LHCN-M2 (cell line): ENCODE measurements at places on chromosomes 4 and X. TPM values are rescaled to one million over a fixed set of nuclear protein-coding genes. Genes with fewer than 3 reads are reported as not detected.
A peak's percentile ranks its signal among the peaks of the same experiment; 100 is the strongest.

DNA sequence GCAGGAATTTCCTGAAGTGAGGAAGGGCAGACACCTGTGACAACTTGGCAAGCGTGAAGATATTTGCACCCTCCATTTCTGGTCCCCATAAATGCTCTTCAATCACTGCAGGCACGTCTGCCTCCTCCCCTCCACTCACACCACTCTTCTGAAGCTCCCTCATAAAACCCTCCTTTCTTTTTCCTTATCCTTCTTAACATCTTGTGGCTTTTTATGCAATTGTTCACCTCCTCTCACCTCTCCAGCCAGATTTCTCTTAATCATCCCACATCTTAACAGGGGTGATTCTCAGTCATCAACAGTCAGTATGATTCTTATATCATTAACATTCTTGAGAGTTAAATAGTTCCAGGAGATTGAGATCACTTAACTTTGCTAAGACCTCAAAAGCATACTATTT lies 277.4 kb downstream of the SPRY1 start:
- DNase-seq: no peak

AR gene
- total RNA-seq: 16.0 and 18.2 TPM in 2 replicates

- DNase-seq: no peak
These were observed 85.9 kb downstream of the CASK start for GRCh38 chrX:41837270-41837944.

DNA sequence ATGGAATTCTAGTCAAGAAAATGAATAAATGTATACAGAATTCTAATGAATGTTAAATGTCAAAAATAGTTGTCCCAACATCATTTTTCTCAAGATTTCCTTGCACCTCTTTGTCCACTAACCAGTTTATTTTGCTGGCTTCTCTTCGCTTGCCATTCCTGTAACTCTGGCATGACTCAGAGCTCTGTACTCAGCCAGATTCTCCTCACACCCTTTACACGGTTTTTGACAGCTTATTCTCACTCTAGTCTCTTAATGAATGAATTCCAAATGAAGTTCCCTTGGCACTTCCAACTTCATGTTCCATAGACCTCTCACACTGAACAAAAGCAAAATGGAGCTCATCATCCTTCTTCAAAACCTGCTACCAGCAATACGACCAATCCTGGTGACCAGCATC lies 419.3 kb upstream of the SLIT2 start:
- no peak for DNase-seq

DNA sequence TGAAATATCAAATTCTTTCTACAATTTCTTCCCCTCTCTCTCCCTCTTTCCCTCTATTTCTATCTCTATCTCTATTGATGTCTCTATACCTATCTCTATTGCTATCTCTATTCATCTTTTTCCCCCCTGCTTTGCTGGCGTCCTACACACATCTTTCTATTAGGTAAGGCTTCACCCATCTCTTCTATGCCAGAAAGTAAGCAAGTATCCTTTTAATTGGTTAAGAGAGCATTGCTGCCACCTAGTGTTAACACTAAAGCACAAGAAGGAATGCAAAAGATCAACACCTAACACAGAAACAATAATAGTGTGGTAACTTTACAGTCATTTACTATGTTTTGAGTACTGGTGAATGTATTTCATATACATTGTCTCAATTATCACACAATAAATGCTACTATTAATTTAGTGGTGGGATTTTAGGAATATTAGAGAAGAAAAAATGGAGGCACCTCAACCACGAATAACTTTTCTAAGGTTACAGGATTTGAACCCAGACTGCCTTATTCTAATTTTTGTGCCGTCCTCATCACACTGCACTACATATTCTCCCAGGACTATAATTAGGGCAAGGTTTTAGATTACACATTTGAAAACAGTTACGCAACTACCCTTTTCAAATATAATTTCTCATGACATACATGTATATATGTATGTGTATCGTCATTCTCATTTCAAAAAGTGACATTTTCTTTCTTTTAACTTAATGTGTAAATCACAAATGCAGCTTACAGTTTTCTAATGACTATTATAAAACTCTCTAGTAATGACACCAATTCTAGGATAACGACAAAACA lies 3.7 kb upstream of the C4orf36 start:
- peak; percentile 52 for DNase-seq

F8A2 gene
- total RNA-seq: not detected in 2 replicates

- no peak for DNase-seq
These were observed 271.5 kb downstream of the LDB2 start for GRCh38 chr4:16626945-16627344.

DNA sequence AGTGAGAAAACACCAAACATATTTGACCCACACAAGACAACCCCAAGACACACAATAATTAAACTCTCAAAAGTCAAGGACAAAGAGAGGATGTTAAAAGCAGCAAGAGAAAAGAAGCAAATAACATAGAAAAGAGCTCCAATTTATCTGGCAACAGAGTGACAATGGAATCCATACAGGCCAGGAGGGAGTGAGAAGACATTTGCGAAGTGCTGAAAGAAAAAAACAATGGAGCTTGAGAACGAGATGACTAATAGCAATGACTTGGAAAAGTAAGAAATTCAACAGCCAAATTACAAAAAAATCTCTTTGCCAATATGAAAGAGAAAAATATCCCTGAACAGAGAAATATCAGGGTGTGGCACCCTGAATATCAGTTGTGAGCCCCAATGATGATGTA lies 61.6 kb downstream of the MAD2L1 start:
- DNase-seq: no peak

DNA sequence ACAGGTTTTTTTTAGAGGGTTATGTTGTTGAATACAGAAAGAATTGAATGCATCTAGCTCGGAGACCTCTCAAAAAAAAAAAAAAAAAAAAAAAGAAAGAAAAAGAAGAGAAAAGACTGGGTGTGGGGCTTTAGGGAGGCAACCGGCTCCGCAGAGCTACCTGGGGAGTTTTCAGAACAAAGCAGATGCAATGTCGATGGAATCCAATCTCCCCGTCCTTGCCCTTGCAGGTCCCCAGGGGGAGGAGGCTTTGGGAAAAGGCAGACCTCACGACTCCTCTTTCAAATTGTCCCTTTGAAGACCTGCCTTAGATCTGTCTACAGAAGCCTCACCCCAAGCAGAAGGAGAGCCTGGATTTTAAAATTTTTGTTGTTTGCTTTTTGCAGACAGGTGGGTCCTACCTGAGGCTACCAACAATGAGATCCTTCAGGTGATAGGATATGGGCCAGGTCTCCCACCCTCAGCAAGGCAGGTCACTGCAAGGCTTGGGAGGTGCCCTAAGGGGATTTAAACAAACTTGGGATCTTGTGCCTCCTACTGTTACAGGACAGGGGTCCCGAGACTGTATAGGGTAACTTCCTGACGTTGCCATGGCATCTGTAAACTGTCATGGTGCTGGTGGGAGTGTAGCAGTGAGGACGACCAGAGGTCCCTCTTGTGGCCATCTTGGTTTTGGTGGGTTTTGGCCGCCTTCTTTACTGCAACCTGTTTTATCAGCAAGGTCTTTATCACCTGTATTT lies 75.2 kb upstream of the PRKX start:
- no peak for DNase-seq

GRCh38 chrX:137562096-137562495 lies 3.8 kb upstream of the ZIC3 start:
- no peak for DNase-seq

PGM2 gene
- total RNA-seq: 23.4 and 42.2 TPM in 2 replicates

GAB3 gene
- 2.4 and 12.5 TPM in 2 replicates for total RNA-seq

GRCh38 chr4:183185018-183185417 lies 86.0 kb downstream of the WWC2 start:
- DNase-seq: no peak

DNA sequence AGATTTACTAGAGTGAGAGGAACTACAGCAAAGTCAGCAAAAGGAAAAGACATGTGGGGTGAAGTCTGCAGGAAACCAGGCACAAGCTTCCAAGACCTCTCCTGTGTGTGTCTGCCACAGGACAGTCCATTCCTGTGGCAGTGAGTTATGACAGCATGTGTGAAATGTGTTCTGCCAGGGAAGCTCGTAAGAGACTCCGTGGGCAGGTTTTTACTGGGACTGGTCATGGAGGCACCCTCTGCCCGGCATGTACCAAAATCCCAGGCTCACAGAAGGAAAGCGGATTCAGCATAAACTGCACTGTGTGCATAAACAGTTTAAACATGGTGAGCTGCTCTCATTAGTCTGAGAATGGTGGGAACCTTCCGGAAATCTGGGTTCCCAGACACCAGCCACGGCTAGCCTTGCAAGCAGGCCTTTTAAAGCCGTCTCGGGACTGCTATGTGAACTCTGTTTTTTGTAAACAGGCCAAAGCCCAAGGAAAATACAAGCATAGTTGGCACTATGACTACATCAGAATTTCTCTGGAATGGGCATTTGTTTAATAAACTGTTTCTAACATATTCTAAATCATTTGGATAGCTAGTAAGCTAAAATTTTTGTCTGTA lies 288.5 kb downstream of the TENM3 start:
- peak; percentile 46 for DNase-seq

BST1 gene
- total RNA-seq: 1.0 and 2.2 TPM in 2 replicates

- peak; percentile 90 for DNase-seq
These were observed 136.4 kb upstream of the FAM9C start for GRCh38 chrX:13180807-13181206.

DNA sequence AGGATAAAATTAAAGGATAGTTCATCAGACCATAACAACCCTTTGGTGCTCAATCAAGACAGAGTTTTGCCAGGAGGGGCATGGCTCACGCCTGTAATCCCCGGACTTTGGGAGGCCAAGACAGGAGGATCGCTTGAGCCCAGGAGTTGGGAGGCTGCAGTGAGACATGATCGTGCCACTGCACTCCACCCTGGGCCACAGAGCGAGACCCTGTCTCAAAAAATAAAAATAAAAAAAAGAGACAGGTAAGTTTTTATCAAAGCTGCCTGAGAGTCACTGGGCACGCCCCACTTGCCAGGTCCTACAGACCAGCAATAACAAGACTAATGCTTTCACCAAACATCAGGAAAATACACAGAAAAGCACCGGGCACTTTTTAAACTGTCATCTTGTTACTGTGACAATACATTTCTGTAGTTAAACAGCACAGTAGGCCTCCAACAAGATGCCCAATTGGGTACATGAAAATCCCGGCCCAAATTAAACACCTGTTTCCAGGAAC lies 765 bp downstream of the CFAP97 start:
- DNase-seq: peak; percentile 34

- peak; percentile 32 for DNase-seq
These were observed 86.1 kb downstream of the USP46 start for GRCh38 chr4:52572936-52573485.

ZCCHC13 gene
- total RNA-seq: not detected in 2 replicates

MAGEB10 gene
- total RNA-seq: not detected in 2 replicates

SLC2A9 gene
- total RNA-seq: 0.40 and 0.77 TPM in 2 replicates

- DNase-seq: no peak
These were observed 94.5 kb upstream of the STIM2 start for GRCh38 chr4:26766141-26766540.

GRCh38 chrX:70410921-70411320 lies 12.2 kb upstream of the GDPD2 start:
- DNase-seq: no peak

BEND4 gene
- not detected in 2 replicates for total RNA-seq

GRCh38 chr4:99134586-99134985 lies 9.5 kb downstream of the ADH4 start:
- no peak for DNase-seq

- peak; percentile 38 for DNase-seq
These were observed at the start of gene TBC1D1 for GRCh38 chr4:37890801-37891259. TSS of gene TBC1D1 (plus strand) at chr4:37891084. CDS start at chr4:37902096, 11,012 bp downstream.

DNA sequence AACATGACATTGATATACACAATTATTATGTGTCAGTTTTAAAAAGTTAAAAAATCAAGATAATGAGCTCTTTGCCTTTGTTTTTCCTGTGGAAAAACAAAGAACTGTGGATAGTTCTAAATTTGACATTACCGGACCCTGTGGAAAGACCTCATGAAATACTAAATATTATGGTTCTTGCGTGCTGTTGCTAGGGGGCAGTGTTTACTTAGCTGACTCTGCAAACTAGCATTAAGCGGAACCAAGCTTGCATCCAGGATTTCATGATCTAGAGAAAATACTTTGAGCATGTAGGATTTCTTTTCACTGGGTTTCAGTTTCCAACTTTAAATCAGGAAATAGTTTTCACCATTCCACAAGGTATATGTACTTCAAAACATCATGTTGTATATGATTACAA lies 33.6 kb downstream of the CLCN4 start:
- DNase-seq: peak; percentile 67

GYPE gene
- not detected in 2 replicates for total RNA-seq

DNA sequence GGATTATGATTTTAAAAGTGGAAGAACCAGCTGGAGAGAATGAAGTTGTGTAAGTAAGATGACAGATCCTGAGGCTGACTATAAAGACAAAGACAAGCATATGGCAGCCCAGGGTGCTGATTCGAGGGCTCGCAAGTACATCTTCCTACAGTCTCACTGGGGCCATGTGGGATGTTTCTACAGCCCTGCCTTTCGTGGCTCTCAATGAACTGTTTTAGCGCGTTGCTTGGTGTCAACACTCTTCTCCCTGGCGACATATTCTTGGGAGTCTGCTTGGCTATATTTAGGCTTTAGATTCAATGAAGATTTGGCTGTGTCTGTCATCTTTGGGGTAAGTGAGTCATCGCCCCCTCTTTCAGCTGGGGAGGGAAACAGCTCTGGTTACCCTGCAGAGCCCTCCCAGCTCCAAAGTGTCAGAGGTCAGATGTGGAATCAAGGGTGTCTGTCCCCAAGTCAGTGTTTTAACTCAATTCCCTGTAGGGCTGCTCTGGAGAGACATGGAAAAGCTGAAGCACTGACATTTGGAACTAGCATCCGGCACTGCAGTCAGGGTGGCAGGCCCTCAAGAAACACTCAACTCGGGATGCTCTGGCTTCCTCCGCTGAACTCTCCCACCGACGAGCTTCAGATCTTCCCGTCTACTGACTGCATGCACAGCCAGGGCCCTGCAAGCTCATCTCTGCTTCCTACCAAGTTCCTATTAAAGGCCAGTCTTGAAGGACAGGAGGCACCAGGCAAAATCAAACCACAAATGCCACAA lies 65.7 kb downstream of the GATB start:
- DNase-seq: peak; percentile 31

DNA sequence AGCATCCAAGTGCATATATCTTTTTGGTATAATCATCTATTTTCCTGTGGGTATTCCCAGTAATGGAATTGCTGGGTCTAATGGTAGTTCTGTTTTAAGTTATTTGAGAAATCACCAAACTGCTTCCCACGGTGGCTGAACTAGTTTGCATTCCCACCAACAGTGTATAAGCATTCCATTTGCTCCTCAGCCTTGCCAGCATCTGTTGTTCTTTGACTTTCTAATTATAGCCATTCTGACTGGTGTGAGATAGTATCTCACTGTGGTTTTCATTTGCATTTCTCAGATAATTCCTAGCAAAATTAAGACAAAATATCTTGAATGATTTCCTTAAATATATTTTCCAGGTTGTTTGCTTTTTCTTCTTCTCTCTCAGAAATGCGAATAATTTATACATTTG lies 341.1 kb downstream of the GBA3 start:
- DNase-seq: peak; percentile 72

CHRDL1 gene
- total RNA-seq: not detected in 2 replicates

CENPU gene
- total RNA-seq: 73.7 and 85.5 TPM in 2 replicates

GRCh38 chr4:8182858-8183725 lies 16.0 kb upstream of the SH3TC1 start:
- peak; percentile 84 for DNase-seq

- DNase-seq: peak; percentile 96
These were observed 237.8 kb upstream of the JADE1 start for GRCh38 chr4:128571747-128572146.

- DNase-seq: no peak
These were observed 81.3 kb upstream of the ATOH1 start for GRCh38 chr4:93747220-93747619.

DDX53 gene
- not detected in 2 replicates for total RNA-seq

DGKK gene
- not detected in 2 replicates for total RNA-seq
